Activated T-cell treated with anti-CD3 and anti-CD28 coated beads, Interleukin-2, amount 50 U/mL, for 1 hour (primary cell): ENCODE measurements at places on chromosomes 2 and 18.

GRCh38 chr2:30323499-30323898 lies 92.2 kb downstream of the LBH start:
- no peak for DNase-seq

DNA sequence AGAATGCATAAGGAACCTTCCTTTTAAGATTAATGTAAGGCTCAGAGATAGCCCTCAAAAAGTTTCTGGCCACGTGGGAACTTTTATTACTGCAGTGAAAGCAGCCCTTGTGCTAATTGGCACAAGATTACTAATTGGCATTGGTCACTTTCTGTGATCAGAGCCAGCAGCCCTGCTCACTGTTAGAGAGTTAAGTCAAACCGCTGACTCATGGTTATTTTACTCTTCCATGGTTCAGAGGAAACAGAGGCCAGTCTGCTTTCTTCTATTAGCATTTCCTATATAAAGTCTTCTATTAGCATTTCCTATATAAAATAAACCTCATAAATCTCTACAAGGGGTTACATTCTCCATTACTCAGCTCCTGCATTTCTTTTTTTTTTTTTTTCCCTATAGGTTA lies 1.5 kb upstream of the SLC35G4 start:
- DNase-seq, result no peak

DNA sequence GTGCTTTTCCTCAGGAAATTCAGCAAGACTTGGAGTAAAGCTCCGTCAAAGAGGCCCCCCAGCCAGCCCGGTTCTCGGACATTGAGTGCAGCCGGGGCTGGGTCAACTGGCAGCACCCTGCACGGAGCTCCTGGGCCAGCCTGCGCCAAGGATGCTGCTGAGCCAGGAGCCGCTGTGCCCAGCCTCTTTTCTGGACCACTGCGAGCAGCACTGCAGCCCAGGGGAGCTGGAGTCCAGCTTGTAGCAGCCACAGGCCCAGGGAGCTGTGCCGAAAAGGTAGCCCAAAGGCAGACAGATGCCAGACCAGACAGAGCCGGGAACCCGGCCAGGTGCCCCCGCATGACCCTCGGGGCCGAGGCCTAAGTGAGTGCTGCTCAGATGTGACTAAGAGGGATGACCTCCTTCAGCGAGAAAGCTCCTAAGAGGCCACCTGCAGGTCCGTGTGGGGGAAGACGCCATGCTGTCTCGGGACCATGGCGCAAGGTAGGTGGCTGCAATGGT lies 7.3 kb downstream of the CLHC1 start:
- DNase-seq, result no peak

DNA sequence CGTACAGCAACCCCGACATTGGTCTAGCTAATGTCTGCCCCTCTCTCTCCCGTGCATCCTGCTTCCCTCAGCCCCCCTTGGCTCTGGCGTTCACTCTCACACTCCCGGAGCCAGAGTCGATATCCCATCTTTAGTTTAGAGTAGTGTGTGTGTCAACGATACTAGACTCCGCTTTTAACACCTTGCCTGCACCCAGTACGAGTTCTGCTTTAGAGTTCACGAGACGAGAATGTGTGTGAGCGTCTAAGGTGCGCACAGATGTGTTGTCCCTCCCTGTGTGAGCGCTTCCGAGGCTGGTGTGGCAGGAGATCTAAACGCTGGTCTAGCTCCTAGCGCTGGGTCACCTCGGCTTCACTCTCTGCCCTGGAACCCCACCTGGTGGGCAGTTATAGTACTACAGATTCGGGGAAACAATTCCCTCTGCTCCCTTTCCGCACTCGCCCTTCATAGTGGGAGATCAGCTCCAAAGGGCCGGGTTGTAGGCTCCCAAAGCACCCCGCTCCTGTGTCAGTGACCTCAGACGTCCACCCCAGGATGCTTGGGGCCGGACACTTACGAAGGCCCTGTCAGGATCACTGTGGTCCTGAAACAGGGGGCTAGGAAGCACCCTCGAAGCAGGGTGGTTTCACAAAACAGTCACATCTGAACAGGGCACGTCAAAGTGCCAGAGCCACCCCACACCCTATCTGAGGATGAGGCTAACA lies 2.6 kb upstream of the CYP26B1 start:
- peak; percentile 50 for DNase-seq

GRCh38 chr18:52816121-52816520 lies 476.1 kb downstream of the DCC start:
- no peak for DNase-seq

GRCh38 chr2:109736177-109736827 lies 57.8 kb upstream of the RGPD5 start:
- DNase-seq, result no peak

DNA sequence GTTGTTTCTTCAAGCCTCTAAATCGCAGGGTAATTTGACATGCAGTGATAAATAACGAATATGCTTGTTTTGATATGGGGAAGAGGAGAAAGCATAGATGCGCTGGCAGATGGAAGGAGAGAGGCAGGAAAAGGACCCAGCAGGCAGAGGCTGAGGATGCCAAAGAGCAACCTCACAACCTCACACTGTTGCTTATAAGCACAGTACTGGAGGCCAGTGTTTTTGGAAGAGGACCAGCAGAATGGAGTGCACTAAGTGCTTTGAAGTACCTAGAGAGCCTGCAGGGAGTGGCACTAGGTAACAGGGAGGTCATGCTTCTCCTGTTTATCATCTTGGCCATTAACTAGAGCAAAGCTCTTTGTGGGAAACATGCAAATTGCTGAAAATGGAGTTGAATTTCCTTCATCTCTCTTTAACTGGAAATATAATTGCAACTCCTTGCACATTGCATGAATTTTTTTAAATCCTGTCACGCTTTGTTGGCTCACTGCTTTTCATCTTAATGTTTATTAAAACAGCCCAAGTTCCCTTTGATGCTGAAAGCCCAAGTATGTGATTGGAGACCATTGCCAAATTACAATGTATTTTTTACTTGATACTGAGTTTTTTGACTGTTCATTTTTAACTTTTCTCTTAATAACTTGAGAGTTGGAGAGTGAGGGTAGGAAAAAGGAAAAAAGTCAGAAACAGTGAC lies 236.4 kb downstream of the LRRTM1 start:
- no peak for DNase-seq

GRCh38 chr2:112607680-112608438 lies 23.4 kb downstream of the CHCHD5 start:
- DNase-seq, result no peak

- no peak for DNase-seq
Observed at GRCh38 chr2:191250400-191250799, 5.2 kb downstream of the MYO1B start.

DNA sequence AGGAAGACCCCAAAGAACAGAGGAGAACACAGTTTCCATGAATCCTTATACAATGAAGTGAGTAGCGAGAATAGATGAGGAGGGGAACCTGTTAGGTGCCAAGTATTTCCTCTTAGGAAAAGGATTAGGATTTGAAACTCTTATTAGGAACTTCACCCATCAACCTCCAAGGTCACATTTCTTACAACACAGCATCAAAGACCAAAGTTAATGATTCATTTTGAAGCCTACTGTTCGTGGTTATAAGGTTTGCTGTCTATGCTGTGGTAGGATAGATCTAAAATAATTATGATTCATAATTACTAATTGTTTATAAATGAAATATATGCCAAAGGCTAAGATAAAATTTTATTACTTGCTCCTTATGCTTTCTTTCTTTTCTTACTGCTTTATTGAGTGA lies 6.1 kb downstream of the CFAP221 start:
- DNase-seq, result no peak

- DNase-seq, result no peak
Observed at GRCh38 chr2:165635532-165635931, 158.5 kb downstream of the GALNT3 start.

GRCh38 chr2:54290356-54291025 lies 34.5 kb upstream of the TSPYL6 start:
- DNase-seq, result no peak

GRCh38 chr18:75116165-75116564 lies 92.8 kb downstream of the PTGR3 start:
- no peak for DNase-seq

DNA sequence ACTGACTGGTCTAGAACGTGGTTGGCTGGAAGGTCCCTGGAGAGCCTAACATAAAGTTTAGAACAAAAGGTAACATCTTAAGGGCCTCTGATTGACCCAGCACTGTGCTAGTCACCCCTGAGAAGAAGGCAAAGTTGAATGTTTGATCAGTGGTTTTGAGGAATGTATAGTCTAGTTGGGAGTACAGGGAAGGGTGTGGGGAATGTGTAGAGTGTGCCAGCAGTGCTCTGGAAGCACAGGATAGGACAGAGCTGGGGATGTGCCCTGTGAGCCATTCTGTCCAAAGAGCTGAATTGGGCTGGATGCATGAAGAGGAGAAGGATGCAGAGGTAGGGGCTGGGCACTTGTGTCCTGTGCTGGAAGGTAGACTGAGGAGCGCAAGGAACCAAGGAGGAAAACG lies 41.0 kb upstream of the DOCK10 start:
- no peak for DNase-seq

GRCh38 chr2:157848213-157848612 lies 27.9 kb downstream of the ACVR1 start:
- no peak for DNase-seq

DNA sequence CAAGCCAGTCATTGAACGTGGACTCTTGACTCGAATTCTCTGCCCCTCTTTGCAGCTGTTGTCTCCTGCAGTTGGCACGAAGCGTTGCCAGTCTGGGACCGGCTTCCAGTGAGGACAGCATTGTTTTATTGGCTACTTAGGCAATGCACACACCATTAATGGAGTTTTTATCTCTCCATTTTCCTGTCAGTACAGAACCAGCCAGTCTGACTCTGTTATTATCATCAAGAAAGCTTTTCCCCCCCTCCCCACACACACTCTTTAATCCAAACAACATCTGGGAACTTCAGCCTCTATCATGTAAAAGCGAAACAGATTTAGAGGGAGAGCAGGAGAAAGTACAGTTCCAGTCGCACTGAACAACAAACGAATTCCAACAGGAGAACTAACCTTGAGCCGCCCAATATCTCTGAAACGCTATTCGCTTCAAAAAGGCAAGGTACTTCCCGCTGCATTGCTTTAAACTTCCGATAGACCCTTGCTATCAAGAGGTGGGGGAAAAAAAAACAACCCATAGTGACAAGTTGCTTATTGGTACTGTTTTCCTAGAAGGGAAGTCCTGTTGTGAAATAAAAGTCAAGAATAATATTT lies 38.2 kb downstream of the ACVR1 start:
- no peak for DNase-seq

DNA sequence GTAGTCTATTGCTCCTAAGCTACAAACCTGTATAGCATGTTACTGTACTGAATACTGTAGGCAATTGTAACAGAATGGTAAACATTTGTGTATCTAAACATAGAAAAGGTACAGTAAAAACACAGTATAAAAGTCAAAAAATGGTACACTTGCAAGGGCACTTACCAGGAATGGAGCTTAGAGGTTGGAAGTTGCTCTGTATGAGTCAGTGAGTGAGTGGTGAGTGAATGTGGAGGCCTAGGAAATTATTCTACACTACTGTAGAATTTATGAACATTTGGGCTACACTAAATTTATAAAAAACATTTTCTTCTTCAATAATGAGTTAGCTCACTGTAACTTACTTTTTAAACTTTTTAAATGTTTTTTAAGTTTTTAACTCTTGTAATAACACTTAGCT lies 19.0 kb downstream of the NABP1 start:
- DNase-seq, result no peak

DNA sequence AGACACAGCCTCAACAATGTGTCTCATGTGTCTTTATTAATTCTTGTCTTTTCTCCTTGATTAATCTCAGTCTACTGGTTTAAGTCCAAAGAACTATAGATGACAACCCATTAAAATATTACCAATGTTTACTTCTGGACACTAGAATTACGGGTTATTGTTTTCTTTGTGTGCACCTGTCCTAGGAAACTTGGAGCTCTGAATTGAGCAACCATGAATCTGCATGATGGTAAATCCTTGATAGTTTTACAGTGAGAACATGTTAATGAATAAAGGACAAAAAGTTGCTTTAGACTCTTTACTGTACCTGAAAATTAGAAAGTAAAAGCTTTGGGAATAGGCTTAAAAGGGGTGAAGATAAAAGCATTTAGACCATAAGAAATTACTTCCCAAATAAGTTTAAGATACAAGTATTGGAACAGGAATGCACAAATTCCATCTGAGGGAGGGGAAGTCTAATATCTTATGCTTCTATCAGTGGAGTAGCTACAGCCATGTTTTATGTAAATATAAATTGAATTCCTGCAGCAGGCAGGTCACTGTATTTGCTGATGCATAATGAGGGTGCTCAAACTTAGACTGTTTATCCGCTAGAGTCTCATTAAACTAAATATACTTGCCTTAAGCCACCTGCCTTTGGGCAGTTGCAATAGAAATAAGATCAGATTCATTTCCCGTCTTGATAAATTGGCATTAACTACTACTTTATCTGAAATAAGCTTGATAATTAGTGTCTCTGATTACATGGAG lies 603.7 kb upstream of the GCFC2 start:
- no peak for DNase-seq

GRCh38 chr18:8041526-8042111 lies 474.5 kb downstream of the PTPRM start:
- DNase-seq, result no peak

DNA sequence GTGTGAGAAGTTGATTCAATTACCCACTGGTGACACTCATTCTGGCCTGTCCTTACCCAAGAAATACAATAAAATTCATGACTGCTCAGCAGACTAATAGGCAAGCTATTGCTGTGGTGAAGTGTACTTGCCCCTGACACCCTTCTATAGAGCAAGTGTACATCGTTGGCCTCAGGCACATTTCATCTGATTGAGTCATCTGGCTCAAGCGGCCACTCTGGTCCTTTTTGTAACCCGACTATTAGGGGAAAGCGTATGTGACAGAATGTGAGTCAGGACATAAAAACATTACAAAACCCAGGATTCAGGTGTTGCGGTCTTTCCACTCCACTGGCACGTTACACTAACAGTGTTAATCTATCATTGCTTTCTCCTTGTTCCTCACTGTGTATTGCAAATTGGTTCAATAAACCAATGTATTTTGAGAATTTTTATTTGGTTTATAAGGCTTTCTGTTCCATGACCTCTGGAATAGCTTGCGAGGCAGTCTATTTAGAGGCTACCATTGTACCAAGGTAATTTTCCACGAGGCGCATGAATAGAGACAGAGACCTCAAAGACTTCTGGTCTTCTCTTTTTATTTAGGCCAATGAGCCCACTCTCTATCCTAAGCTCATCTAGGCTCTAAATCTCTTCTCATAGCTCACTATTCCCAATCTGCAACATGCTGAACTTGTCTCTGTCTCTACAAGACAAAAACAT lies 10.2 kb upstream of the TTC32 start:
- DNase-seq, result no peak

- DNase-seq, result peak; percentile 48
Observed at GRCh38 chr2:86221066-86221684, 21.9 kb downstream of the MRPL35 start.

GRCh38 chr2:239124152-239124899 lies 276.4 kb downstream of the TWIST2 start:
- DNase-seq, result no peak

GRCh38 chr2:85769983-85770362 lies 16.2 kb downstream of the ATOH8 start:
- DNase-seq, result no peak
